Astrocyte (in vitro differentiated cells and primary cell): ENCODE measurements at places on chromosomes 11 and 22. TPM values are rescaled to one million over a fixed set of nuclear protein-coding genes. Genes with fewer than 3 reads are reported as not detected.

- H3K4me1 ChIP-seq: no peaks in the 10 kb centered on the region
- peak; percentile 10 for DNase-seq
- H3K27me3 ChIP-seq: no peaks in the 10 kb centered on the region
- H3K36me3 ChIP-seq: no peaks in the 10 kb centered on the region
- H3K27ac ChIP-seq: no peak overlapping the region
- H3K4me3 ChIP-seq: no peak overlapping the region
Observed at GRCh38 chr11:59891781-59892181, 13.2 kb downstream of the OOSP3 start.

GRCh38 chr11:20670932-20671403 lies 1.6 kb downstream of the NELL1 start:
- H3K4me1 ChIP-seq: no peaks in the 10 kb centered on the region
- no peak for DNase-seq
- peaks cover 48% of the 10 kb centered on the region for H3K27me3 ChIP-seq
- no peak overlapping the region for H3K4me3 ChIP-seq

GRCh38 chr11:1153951-1154493 lies 3.7 kb upstream of the MUC5AC start:
- DNase-seq: peak; percentile 90
- H3K4me3 ChIP-seq: no peak overlapping the region
- H3K27ac ChIP-seq: peak overlapping the region; percentile 80
- no peaks in the 10 kb centered on the region for H3K27me3 ChIP-seq
- H3K4me1 ChIP-seq: peaks cover 36% of the 10 kb centered on the region

DNA sequence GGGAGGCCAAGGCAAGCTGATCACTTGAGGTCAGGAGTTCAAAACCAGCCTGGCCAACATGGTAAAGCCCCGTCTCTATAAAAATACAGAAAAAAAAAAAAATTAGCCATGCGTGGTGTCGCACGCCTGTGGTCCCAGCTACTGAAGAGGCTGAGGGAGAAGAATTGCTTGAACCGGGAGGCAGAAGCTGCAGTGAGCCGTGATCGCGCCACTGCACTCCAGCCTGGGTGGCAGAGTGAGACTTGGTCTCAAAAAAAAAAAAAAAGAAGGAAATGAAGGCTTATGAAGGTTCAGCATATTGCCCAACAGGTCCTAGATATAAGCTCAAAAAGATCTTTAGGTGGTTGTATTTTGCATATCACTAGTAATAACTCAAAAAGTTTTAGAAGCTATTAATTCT lies 10.2 kb downstream of the ATL3 start:
- H3K4me3 ChIP-seq: no peak overlapping the region
- no peaks in the 10 kb centered on the region for H3K27me3 ChIP-seq
- H3K4me1 ChIP-seq: peaks cover 15% of the 10 kb centered on the region

- no peak for DNase-seq
- H3K27me3 ChIP-seq: no peaks in the 10 kb centered on the region
Observed at GRCh38 chr11:8058216-8058615, 22.8 kb upstream of the TUB start.

DNA sequence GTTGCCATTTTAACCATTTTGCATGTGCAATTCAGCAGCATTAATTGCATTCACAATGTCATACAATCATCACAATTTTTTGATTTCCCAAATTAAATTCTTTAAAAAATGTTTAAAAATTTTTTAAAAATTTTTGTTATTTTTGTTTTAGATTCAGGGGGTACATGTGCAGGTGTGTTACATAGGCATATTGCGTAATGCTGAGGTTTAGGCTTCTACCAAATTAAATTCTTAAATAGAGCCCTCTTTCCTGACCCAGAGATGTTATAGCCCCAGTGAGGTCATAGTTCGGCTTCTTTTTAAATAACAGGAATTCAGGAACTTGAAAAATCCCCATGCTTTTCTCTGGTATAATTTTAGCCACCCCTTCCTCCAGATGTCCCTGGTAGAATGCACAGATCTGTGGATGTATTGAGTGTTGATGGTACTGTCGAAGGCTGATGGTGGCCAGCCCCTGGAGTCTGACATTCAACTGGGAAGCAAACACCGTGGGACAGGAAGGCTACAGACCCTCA lies 11.3 kb upstream of the AMPD3 start:
- no peak for DNase-seq
- no peak overlapping the region for H3K4me3 ChIP-seq
- no peak overlapping the region for H3K27ac ChIP-seq
- H3K36me3 ChIP-seq: no peaks in the 10 kb centered on the region
- H3K27me3 ChIP-seq: no peaks in the 10 kb centered on the region

DNA sequence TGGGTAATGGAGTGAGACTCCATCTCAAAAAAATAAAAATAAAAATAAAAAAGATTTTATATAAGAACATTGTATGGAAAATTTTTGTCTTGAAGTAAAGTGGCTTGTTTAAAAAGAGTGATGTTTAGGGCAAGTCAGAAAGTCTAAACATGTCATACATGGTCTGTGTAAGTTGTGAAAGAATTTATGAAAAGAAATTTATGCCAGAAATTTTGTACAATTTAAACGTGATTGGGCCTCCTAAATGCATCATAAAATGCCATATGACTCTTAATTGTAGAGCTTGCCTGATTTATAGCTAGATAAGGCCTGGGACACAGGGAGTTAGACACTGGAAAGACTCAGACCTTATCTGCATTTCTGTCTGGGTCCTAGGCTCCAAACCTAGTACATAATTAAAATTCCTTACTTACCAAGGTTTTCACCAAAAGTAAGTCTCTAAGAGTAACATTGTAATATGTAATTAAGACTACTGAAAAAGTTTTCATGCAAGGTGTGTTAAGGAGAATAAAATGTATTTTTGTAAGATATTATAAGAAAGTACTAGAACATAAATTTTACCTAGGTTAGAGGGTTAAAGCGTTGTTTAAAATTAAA lies 110.5 kb downstream of the AASDHPPT start:
- DNase-seq: no peak
- no peaks in the 10 kb centered on the region for H3K4me1 ChIP-seq
- no peak overlapping the region for H3K4me3 ChIP-seq
- H3K36me3 ChIP-seq: no peaks in the 10 kb centered on the region
- no peak overlapping the region for H3K27ac ChIP-seq

DNA sequence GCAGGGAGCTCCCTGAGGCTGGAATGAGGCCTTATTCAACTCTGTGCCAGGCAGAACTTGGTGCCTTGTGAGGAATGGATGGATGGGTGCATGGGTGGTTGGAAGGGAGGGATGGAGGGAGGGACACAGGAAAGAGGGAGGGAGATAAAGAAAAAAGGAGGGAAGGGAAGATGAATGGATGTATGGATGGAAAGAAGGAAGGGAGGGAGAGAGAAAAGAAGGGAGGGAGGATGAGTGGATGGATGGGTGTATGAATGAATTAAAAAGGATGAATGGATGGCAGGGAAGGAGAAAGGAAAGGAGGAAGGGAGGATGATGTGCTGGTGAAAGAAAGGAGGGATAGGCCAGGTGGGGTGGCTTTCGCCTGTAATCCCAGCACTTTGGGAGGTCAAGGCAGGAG lies 34.6 kb downstream of the KCNC1 start:
- no peaks in the 10 kb centered on the region for H3K27me3 ChIP-seq
- DNase-seq: no peak
- H3K4me1 ChIP-seq: peaks cover 5% of the 10 kb centered on the region
- no peaks in the 10 kb centered on the region for H3K36me3 ChIP-seq
- H3K27ac ChIP-seq: no peak overlapping the region

DNA sequence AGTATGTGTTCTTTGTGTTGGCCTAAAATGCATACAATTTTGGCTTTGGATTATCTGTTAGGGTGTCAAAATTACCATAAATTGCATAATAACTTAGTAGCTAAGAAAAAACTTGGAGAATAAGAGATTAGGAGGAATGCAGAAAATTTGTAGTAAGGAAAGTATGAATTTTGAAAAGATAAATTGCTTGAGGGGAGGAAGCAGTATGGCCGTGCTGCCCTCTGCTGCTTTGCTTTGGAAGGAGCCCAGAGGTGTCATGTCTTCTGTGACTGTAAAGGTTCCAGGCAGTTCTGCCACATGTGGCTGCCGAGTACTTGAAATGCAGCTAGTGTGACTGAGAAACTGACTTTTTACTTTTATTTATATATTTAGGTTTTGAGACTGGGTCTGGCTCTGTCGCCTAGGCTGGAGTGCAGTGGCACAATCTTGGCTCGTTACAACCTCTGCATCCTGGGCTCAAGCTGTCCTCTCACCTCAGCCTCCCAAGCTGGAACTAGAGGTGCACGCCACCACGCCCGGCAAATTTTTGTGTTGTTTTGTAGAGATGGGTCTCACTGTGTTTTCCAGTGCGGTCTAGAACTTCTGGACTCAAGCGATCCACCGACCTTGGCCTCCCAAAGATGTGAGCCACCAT lies 1.8 kb downstream of the ADSL start:
- peak overlapping the region; percentile 87 for H3K4me3 ChIP-seq
- DNase-seq: peak; percentile 26
- peaks cover 8% of the 10 kb centered on the region for H3K36me3 ChIP-seq
- H3K4me1 ChIP-seq: peaks cover 17% of the 10 kb centered on the region

DNA sequence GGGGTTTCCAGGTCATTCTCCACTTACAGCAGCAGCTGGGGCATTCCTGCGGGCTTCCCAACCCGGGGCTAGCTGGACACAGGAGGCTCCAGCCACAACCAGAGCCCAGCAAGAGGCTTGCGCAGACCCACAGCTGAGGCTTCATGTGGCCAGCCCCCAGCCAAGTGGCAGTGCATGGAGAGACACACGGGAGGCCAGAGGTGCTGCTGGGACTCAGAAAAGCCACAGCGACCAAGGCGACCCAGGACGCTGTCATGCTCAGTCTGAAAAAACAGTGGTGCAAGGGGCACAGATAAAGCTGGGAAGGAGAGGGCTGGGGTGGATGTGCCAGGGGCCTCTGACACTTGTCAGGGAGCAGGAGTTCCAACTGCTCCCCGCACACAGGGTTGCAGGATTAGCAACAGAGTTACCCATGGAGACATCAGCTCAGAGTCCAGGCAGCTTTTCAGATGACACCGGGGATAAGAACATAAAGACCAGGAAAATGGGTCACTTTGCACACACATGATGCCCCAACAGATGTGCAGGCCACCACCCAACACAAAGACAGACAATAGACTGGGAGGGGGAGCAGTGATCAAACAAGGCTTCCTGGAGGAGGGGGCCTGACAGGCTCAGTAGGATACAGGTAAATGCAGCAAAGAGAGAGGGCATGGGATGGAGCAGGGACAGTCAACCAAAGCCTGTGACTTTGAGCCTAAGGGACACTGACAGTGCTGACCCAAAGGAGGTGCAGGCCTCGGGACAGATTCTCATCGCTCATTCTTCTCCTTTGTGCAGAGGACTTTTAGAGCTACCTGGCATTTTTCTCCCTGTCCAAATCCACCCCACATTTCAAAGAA lies 6.9 kb upstream of the NEAT1 start:
- no peaks in the 10 kb centered on the region for H3K27me3 ChIP-seq
- no peak overlapping the region for H3K4me3 ChIP-seq

GRCh38 chr11:77299528-77299993 lies 1.9 kb downstream of the GDPD4 start:
- no peak overlapping the region for H3K27ac ChIP-seq
- no peaks in the 10 kb centered on the region for H3K36me3 ChIP-seq
- no peaks in the 10 kb centered on the region for H3K4me1 ChIP-seq
- peak; percentile 24 for DNase-seq
- no peak overlapping the region for H3K4me3 ChIP-seq
- no peaks in the 10 kb centered on the region for H3K27me3 ChIP-seq

- H3K27ac ChIP-seq: peak overlapping the region; percentile 73
- peak; percentile 56 for DNase-seq
- H3K27me3 ChIP-seq: no peaks in the 10 kb centered on the region
- H3K4me1 ChIP-seq: peaks cover 38% of the 10 kb centered on the region
Observed at GRCh38 chr11:69317401-69318092, 23.6 kb downstream of the MYEOV start.

- DNase-seq: no peak
- H3K27me3 ChIP-seq: peaks cover 9% of the 10 kb centered on the region
- H3K4me1 ChIP-seq: peaks cover 33% of the 10 kb centered on the region
- H3K4me3 ChIP-seq: no peak overlapping the region
Observed at GRCh38 chr22:36546092-36546804, 17.3 kb upstream of the EIF3D start.

GRCh38 chr11:111091321-111091938 lies 154.1 kb upstream of the POU2AF2 start:
- no peaks in the 10 kb centered on the region for H3K36me3 ChIP-seq
- no peaks in the 10 kb centered on the region for H3K27me3 ChIP-seq
- H3K4me3 ChIP-seq: no peak overlapping the region

GRCh38 chr22:34903416-34903815 lies 162.5 kb upstream of the ISX start:
- H3K4me3 ChIP-seq: no peak overlapping the region
- no peak overlapping the region for H3K27ac ChIP-seq
- DNase-seq: no peak
- no peaks in the 10 kb centered on the region for H3K27me3 ChIP-seq
- H3K36me3 ChIP-seq: no peaks in the 10 kb centered on the region
- H3K4me1 ChIP-seq: no peaks in the 10 kb centered on the region

DNA sequence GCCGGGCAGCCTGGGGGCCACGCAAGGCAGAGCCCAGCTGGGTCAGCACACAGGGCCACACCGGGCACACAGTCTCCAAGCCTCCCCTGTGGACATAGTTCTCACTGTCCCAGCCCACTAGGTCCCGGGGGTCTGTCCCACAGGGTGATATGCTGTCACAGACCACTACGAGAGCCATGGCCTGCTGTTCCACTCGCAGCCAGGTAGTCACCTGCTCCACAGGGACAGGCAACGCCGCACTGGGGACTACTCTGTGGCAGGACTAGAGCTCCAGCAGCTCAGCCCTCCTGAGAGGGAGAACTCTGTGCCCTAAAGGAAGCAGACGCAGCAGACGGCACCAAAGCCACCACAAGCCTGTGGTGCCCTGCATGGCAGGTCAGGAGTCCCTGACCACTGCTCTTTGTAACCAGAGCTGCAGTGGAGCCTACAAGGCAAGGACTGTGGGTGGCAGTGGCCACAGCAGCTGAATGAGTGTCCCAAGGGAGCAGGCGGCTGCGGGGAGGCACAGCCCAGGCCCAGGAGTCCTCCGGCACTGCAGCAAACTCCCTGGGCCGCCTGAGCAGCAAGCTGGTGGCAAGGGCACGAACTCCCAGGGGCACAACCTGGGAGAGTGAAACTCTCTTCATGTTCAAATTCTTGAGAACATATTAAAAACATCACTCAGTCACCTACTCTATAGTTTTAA lies 171.2 kb upstream of the GRK3 start:
- no peak overlapping the region for H3K4me3 ChIP-seq
- H3K27ac ChIP-seq: no peak overlapping the region
- no peaks in the 10 kb centered on the region for H3K36me3 ChIP-seq

The MMP27 gene
- not detected in 2 replicates for total RNA-seq

The HORMAD2 gene
- total RNA-seq: not detected in 2 replicates

The OR1S2 gene
- total RNA-seq: not detected in 2 replicates

The BIK gene
- 0.31 and 0.32 TPM in 2 replicates for total RNA-seq

The SYT13 gene
- total RNA-seq: 0.50 and 1.4 TPM in 2 replicates

The CBLIF gene
- total RNA-seq: not detected in 2 replicates
